Epithelial cell of proximal tubule (primary cell): ENCODE measurements at places on chromosomes 16 and 17. TPM values are rescaled to one million over a fixed set of nuclear protein-coding genes. Genes with fewer than 3 reads are reported as not detected.

The OR2C1 gene
- total RNA-seq = not detected in 2 replicates

The PRSS27 gene
- 0.29 and 0.92 TPM in 2 replicates for total RNA-seq

The HOXB7 gene
- 24.9 and 26.0 TPM in 2 replicates for total RNA-seq

The ZP2 gene
- total RNA-seq = not detected in 2 replicates

The KIF2B gene
- not detected in 2 replicates for total RNA-seq

The MAF gene
- 0.58 and 7.3 TPM in 2 replicates for total RNA-seq

The IL17C gene
- total RNA-seq = 0.17 TPM in 1 of 2 replicates, not detected in the other
